Activated CD8-positive, alpha-beta T cell treated with anti-CD3 and anti-CD28 coated beads for 36 hours (primary cell): ENCODE measurements at places on chromosomes 5 and 9. TPM values are rescaled to one million over a fixed set of nuclear protein-coding genes. Genes with fewer than 3 reads are reported as not detected.

The BTNL3 gene
- total RNA-seq = not detected

The SAXO1 gene
- 0.07 TPM for total RNA-seq

DNA sequence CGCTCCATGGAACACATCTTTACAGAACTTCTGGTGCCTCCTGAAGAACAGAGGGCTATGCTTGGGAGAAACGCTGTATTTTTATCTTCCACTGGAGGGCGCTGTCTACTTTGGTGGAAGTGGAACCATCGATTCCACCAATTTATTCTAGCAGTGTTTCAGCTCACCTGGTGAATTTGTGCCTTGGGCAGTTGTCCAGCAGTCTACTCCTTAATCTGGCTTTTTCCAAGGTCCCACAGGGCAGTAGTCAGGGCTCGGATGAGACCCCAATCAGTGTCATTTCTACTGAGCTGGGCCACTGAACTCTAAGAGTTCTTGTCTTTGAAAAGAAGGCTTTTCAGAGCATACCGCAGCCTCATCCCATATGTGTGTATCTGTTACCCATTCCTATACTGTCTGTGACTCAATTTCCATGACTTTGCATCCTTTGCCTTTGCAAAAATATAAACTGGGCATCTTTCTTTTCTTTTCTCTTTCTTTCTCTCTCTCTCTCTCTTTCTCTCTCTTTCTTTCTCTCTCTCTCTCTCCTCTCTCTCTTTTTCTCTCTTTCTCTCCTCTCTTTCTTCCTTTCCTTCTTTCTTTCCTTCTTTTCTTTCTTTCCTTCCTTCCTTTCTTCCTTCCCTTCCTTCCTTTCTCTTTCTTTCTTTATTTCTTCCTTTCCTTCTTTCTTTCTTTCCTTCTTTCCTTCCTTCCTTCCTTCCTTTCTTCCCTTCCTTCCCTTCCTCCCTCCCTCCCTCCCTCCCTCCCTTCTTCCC, 138.4 kb upstream of the ZNF618 start:
- peak; percentile 58 for DNase-seq

- no peak for DNase-seq
Observed at GRCh38 chr9:93945400-93946337, 9.5 kb downstream of the BARX1 start.

- DNase-seq = no peak
Observed at GRCh38 chr5:133371371-133372155, 240.8 kb downstream of the FSTL4 start.

DNA sequence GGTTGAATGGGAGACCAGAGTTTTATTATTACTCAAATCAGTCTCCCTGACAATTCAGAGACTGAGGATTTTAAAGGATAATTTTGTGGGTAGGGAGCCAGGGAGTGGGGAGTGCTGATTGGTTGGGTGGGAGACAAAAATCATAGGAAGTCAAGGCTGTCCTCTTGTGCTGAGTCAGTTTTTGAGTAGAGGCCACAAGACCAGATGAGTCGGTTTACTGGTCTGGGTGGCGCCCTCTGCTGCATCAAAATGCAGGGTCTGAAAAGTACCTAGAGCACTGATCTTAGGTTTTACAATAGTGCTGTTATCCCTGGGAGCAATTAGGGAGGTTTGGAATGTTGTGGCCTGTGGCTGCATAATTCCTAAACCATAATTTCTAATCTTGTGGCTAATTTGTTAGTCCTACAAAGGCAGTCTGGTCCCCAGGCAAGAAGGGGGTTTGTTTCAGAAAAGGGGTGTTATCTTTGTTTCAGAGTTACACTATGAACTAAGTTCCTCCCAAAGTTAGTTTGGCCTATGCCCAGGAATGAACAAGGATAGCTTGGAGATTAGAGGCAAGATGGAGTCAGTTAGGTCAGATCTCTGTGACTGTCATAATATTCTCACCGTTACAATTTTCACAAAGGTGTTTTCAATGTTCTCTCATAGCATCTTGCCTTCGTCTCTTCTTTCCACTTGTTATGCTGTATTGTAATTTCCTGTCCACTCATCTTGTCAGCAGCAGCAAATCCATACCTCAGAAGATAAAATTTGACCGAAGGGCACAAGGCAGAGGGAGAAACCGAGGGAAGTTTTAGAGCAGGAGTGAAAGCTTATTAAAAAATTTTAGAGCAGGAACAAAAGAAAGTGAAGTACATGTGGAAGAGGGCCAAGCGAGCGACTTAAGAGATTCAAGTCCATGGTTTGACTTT, 59.2 kb upstream of the CLINT1 start:
- peak; percentile 87 for DNase-seq

DNA sequence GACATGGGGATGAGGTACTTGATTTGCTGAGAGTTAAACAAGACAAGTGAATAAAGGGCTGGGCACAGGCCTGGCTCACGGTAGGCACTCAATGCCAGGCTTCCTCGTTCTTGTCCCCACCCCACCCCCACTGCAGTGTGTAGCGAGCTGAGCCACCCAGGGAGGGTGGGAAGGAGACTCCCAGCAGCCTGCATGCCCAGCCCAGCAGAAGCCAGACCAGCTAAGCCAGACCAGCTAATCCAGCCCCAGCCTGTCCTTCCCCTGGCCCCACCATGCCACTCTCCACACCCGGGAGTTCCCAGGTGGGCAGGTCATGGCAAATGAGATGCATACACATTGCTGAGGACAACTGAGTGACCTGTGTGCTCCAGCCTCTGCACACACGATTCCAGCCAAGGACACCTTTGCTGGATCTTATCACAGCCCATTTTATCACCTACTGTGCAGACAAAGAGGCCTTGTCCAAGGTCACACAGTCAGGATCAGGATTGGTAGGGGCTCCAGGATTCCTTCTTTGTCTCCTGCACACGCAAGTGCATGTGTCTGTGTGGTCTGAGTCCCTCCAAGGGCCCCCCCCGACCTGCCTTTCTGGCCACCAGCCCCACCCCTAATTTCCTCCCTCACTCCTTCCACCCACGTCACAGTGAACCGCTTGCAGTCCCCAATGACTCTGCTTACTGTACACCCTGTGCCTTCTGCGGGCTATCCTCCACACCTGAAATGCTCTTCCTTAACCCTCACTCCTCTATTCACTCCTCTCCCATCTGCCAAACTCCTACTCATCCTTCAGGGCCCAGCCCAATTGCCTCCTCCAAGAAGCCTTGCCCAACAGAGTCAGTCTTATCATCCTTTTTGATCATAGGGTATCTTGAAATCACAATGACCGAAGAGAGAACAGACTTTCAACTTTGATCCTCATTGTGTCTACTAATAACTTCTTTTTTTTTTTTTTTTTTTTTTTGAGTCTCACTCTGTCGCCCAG, 26.6 kb downstream of the DUSP1 start:
- DNase-seq = no peak

The CCDC152 gene
- 10.1 TPM for total RNA-seq

The RNF44 gene
- total RNA-seq = 62.7 TPM

GRCh38 chr5:142819292-142819691, 49.1 kb downstream of the ARHGAP26 start:
- no peak for DNase-seq

The SPINK13 gene
- total RNA-seq = not detected

- DNase-seq = no peak
Observed at GRCh38 chr9:18848657-18849056, 184.4 kb downstream of the SAXO1 start.

GRCh38 chr9:37300620-37301019, 121.9 kb upstream of the GRHPR start:
- peak; percentile 40 for DNase-seq

DNA sequence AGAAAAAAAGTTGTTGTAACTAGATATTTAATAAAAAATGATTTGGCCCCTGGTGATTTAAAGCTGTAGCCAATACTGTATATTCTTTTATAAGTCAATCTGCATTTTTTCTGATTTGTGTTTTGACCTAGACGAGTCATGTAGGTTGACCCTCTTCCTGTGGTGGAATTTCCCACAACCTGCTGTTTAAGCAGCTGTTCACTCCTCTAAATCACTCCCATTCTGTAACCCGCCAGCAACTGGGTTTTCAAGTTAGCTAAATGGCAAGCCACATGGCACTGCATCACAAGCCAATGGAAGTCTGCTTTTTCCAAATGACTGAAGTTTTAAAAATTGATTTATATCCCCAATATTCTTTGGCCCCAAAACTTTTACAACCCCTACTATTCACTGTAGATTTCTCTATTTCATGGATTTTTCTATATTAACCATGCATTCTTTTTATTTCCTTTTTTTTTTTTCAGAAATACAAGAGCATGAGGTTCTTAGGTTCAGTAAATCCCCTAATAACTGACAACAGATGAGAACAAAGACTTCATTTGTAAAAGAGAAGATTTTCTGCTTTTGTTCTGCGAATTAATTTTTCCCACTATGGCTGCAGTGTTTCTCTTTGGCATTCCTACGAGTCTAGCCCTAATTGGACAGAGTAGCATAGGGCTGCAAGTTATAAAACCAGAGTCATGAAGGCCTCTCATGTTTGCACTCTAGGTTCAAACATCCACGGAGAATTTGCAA, 184.5 kb upstream of the TLE4 start:
- DNase-seq = no peak

The C5orf52 gene
- not detected for total RNA-seq

The TEK gene
- not detected for total RNA-seq

The SCGB3A1 gene
- total RNA-seq = not detected

DNA sequence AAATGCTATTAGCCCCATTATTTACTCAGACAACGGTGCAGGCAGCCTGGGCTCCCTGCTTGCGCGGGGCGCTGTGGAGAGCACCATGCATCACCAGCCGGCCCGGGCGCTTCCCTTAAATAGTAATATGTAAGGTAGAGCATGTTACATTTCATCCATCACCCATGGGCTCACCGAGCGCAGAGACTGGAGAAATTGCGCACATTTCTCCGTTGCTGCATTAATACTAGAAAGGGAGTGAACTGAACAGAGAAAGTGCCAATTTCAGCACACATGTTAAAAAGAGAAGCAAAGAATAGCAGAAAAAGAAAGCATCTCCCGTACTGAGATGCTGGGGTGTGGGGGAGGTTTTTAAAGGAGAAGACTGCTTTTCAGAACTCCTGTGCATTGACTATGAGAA, 400.3 kb downstream of the ZSWIM6 start:
- no peak for DNase-seq

- no peak for DNase-seq
Observed at GRCh38 chr5:143155455-143155854, 248.0 kb downstream of the NR3C1 start.

- DNase-seq = peak; percentile 16
Observed at GRCh38 chr5:80600943-80601693, 31.0 kb upstream of the ANKRD34B start.

DNA sequence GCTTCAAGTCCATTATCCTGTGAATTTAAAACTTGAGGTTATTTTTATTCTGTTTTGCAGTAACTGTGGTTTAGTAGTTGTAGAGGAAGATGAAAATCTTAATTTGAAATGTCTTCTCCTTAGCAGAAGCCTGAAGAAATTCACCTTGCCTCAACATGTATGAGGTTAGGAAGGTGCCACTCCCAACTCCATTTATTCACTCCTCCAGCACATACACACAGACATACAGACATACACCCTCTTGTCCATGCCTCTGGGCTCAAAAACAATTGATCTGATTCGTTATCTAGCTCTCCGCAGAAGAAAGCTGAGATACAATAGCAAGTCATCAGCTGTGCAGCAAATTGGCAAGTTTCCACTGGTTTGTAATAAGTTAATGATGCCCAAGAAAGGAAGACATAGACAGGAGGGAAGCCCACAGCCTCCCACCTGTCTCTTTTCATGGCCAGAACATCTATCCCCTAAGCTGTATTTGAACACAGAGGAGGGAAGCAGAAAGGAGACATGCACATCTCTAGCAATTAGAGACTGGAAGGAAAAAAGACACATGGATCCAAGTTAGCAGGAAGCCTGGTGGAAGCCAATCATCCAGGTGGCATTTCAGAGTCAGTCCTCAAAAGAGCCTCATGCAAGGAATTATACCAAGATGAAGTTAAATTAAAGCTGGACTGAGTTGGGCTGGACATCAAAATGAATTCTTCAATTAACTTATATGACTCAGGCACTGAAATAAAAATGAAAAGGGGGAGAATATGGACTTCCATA, 257.9 kb downstream of the ASTN2 start:
- no peak for DNase-seq

The ZNF300 gene
- 1.2 TPM for total RNA-seq

- no peak for DNase-seq
Observed at GRCh38 chr9:114196979-114197622, 41.8 kb downstream of the COL27A1 start.

The PFN3 gene
- total RNA-seq = not detected

The MEIKIN gene
- total RNA-seq = not detected

- no peak for DNase-seq
Observed at GRCh38 chr9:101881508-101881907, 143.1 kb upstream of the GRIN3A start.

DNA sequence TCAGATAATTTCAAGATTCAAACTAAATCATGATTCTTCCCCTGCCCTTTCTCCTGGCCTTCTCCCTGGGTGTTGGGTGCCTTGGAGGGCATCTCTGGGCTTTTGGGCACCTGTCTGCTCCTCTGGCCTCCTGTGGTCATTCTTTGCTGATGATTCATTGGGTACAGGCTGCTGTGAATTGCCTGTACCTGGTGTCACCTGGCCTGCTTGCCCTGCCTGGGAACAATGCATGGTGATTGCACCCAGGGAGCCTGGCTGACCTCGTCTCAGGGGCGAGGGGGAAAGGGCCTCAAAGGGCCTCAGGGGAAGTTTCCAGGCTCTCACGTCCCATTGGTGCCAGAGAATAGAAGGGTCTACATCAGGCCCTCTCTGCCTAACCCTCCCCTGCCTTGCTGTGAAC, 20.1 kb upstream of the CKMT2 start:
- DNase-seq = no peak

The NOXA1 gene
- 0.72 TPM for total RNA-seq

DNA sequence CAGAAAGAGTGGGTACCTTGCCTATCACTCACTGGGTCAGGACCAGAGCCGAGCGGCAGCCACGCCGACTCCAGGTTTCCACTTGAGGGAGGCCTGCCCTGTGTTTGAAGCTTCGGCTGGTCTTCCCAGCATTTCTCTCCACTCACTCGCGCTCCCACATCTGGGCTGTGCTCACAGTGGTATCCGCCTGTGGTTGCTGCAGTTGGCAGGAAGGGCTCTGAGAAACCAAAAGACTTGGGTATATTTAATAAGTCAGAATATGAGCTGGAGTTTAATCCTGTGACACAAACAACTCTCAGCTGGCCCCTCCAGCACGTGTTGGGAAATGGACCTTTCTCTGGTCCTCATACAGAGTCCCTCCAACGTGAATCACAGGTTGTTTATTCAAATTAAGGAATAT, 70.9 kb downstream of the SPRY4 start:
- no peak for DNase-seq

The BHMT2 gene
- total RNA-seq = not detected

- DNase-seq = no peak
Observed at GRCh38 chr5:105033637-105034400, 1471.2 kb upstream of the NUDT12 start.

The ODF2 gene
- 83.6 TPM for total RNA-seq

- DNase-seq = peak; percentile 12
Observed at GRCh38 chr5:32711681-32712480, 760 bp downstream of the NPR3 start.

The PRUNE2 gene
- 0.38 TPM for total RNA-seq

The ZNF354C gene
- total RNA-seq = 7.4 TPM
